Fibroblast of skin of back (primary cell): ENCODE measurements at places on chromosomes 6 and 20.

GRCh38 chr6:43989581-43990146 lies 137.6 kb downstream of the MRPL14 start:
- no peak for DNase-seq

GRCh38 chr6:159640322-159640721 lies 52.7 kb downstream of the SOD2 start:
- no peak for DNase-seq

DNA sequence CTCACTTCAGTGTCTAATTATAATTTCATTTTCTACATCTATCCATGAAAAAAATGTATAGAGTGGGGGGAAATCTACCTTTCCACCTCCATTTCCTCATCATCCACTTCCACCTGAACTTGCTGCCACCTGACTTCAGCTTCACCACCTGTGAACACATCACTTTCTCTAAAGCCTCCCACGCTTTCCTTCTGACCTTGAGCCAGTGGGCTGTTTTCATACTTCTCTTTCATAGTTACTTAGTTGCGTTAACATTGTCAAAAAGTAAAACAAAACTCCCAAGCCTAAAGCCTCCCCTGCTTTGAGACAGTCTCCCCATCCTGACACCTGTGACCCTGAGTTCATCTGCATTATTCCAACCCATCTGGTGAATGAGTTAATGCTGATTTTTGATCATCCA lies 47.3 kb downstream of the KLHL31 start:
- no peak for DNase-seq

- no peak for DNase-seq
These were observed 109.1 kb upstream of the GGTLC1 start for GRCh38 chr20:24097506-24098245.

GRCh38 chr6:610882-611281 lies 46.0 kb downstream of the HUS1B start:
- DNase-seq: no peak

- no peak for DNase-seq
These were observed 106.6 kb downstream of the RTN4IP1 start for GRCh38 chr6:106522562-106523250.
